ENCODE measurements at places on chromosomes 4 and X. TPM values are rescaled to one million over a fixed set of nuclear protein-coding genes. Genes with fewer than 3 reads are reported as not detected.

DNA sequence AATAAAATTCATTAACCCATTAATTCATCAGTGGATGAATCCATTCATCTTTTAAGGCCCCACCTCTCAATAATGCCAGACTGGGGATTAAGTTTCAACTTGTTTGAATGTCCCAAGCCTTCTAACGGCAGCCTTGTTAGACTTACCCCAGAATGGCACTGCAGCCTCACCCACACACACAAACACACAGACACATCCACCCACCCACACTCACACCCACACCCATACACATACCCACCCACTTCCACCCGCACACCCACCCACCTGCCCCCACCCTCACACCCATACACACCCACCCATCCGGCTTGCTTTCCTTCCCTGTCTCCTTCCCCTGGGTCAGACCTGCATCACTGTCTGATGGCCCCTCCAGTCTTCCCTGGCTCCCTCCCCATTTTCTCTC is 102.6 kb downstream of the ARHGAP10 start:
- ATAC-seq: no peak

GRCh38 chrX:145735036-145735435 is 82.6 kb upstream of the SLITRK2 start:
- no peak for ATAC-seq

DNA sequence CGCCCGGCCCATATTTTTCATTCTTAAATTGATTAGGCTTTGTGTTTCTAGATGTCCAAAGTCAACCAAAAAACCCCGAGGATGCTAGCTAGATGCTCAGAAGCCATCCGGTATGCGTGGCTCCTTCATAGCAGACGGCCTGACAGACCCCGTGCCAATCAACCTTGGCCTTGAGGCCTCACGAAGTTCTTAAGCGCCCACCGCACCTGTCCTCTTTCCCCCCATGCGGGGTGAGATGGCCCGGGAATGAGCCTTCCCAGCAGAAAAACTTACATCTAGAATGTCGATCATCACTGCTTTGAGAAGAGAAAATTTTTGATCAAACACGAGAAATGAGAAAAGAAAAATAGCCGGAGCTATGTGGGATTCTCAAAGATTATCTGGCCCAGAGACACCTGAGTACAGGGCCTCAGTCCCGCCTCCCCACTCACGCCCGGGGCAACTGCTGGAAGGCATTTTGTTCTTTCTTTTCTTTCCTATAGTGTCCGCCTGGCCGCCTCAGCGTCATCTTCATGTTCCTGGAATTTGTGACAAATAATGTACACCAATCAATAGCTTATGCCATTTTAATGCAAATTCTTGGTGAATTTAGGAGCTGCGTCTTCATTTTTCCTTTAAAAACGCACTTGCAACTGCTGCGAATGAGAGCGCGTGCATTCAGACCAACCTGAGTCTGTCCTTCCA is 1.6 kb upstream of the NAT8L start:
- ATAC-seq: no peak

- ATAC-seq: no peak
These were observed 118.4 kb upstream of the WDR17 start for GRCh38 chr4:175947117-175947722.

The PABPC5 gene
- 12.3 TPM for total RNA-seq

DNA sequence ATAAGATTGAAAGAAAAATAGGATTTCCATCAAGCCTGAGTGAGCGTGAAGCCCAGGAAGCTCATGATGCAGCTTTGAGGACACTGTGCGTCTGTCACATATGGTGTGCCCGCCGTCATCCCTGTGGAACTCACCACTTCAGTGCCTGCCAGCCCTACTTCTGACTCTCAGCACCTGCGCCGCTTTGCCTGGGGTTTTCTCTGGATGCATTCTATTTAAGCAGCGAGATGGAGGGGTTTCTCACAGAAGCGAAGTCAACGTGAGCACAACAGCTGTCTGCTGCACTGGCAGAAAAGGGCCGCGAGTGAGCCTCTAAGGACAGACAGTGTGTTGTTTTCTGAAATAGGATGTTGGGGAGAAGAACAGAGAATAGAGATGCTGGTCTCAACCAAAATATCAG is 6.2 kb upstream of the TMEM128 start:
- no peak for ATAC-seq

GRCh38 chr4:183599284-183599683 is 59.7 kb downstream of the RWDD4 start:
- ATAC-seq: no peak

DNA sequence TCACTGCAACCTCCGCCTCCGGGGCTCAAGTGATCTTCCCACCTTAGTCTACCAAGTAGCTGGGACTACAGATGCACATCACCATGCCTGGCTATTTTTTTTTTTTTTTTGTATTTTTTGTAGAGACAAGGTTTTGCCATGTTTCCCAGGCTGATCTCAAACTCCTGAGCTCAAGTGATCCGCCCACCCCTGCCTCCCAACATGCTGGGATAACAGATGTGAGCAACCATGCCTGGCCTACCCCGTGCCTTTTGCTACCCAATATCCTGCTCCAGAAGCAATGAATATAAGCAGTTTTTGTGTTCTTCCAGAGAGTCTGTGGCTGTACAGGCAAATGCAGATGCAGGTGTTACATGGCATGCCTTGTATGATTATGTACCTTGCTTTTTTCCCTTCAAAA is 50.5 kb downstream of the TBC1D14 start:
- ATAC-seq: no peak

DNA sequence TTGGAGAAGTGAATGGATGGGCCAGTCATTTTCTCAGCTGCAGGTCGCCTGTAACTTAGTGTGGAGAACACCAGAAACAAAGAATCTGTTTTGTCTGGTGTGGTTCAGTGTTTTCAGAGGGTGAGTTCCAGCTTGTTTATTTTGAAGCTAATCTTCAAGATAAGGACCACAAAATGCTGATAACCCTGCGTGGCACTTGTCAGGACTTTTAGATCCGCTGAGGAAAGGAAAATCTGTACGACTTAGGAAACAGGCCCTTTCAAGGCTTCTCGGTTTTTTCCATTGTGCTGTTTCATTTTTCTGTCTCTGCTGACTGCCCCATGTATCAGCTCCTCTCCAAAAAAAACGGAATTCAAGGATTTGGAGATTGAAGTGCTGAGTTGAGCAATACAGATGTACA is 8.7 kb upstream of the ANAPC4 start:
- ATAC-seq: no peak

The KLKB1 gene
- 0.45 TPM for total RNA-seq

DNA sequence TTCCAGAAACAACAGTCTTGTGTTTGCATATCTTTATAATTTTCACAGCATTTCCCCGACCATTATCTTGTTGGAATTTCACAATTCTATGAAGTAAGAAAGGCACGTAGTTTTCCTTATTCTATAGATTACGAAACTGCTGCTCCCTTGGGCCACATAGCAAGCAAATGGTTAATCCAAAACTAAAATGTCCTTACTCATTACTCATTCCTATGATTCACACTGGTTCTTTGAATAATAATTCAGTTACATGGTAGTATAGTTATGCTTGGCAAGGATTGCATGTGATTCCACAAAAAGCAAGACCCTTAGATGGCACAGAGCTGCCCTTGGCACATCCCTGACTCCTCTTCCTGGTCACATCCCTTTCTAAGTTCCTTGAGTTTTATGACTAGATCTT is 51.2 kb downstream of the OR13H1 start:
- ATAC-seq: no peak

DNA sequence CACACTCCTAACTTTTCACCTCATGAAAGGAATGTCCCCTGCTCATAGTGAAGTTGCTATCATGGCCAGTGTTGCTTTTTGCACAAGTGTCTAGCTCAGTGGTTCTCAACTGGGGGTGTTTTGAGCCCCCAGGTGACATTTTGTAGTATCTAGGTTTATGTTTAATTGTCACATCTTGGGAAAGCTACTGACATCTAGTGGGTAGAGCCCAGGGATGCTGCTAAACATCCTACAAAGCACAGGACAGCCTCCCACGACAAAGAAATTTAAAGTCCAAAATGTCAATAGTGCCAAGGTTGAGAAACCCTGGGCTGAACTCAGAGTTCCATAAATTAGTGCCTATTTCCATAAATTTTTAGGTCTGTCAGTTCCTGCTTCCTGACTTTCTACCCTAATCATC is 70.7 kb upstream of the HCCS start:
- ATAC-seq: no peak

DNA sequence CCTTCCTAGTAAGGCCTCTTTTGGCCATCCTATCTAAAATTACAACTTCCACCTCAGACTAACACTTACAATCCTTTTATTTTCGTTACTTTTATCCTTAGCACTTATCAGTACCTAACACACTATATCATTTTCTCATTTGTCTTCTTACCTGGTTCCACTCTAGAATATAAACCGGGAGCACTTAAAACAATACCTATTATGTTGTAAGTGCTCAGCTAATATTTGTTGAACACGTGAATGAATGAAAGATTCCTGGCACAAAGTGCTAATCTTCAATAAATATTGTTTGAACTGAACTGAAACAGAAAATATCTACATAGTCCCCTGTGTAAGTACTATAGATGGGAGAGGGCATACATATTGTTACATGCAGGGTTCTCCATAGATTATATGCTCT is 14.4 kb downstream of the MGARP start:
- no peak for ATAC-seq

GRCh38 chrX:40008791-40009461 is 88.8 kb downstream of the BCOR start:
- peak; percentile 38 for ATAC-seq

- ATAC-seq: no peak
These were observed 7.3 kb downstream of the FAM241A start for GRCh38 chr4:112152521-112152920.

The GAR1 gene
- total RNA-seq: 10.6 TPM

The PIGA gene
- 12.6 TPM for total RNA-seq

The DOCK11 gene
- total RNA-seq: 13.6 TPM

DNA sequence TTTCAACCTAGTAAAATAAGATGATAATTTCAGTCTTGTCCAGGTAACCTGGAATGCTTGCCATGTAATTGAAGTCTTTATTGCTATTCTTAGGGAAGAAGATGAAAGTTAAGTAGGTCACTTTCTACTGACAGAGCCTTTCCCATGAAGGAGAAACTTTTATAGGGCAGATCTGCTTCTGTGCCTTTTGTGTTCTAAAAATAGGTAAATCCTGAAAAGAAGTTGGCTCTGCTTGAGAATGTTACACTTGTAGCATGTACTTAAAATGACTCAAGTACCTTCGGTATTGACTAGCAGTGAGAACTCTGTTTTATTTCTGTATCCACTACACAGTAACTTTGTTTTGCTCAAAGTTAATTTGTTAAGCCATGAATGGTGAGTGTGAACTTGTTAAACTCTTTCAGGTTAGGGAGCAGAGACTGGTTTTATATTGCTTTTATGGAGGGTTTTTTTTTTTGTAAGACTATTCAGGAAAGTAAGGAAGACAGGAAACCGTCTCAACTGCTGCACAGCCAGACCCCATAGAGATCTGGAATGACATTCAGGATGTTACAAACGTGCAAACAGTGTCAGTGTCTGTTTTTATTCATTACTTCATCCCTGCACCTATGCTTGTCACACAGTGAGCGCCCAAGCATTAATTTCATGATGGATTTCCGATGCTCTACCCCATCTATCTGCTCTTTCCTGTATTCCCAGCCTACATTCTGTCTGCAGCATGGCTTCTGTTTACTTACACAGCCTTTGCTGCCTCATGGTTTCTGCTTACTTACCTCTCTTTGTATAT is 53.0 kb downstream of the SEPTIN11 start:
- ATAC-seq: no peak

The MND1 gene
- total RNA-seq: 18.0 TPM

The CYTL1 gene
- total RNA-seq: not detected

The IL1RAPL1 gene
- 0.71 TPM for total RNA-seq

GRCh38 chrX:112380541-112381278 is 298.1 kb upstream of the TRPC5 start:
- ATAC-seq: no peak

- no peak for ATAC-seq
These were observed 13.5 kb upstream of the VSIG4 start for GRCh38 chrX:66053414-66053813.

- ATAC-seq: no peak
These were observed 557.7 kb downstream of the RAB28 start for GRCh38 chr4:12926189-12927066.

Measured in motor neuron (in vitro differentiated cells).